COLO829 (cell line): ENCODE measurements at places on chromosomes 12 and 14.

GRCh38 chr12:30823156-30823699 is 68.5 kb upstream of the CAPRIN2 start:
- no peak for DNase-seq

- no peak for DNase-seq
Measured at GRCh38 chr14:22922294-22922693, 3.3 kb upstream of the RBM23 start.

GRCh38 chr12:113798552-113798951 is 167.6 kb downstream of the RBM19 start:
- no peak for DNase-seq

DNA sequence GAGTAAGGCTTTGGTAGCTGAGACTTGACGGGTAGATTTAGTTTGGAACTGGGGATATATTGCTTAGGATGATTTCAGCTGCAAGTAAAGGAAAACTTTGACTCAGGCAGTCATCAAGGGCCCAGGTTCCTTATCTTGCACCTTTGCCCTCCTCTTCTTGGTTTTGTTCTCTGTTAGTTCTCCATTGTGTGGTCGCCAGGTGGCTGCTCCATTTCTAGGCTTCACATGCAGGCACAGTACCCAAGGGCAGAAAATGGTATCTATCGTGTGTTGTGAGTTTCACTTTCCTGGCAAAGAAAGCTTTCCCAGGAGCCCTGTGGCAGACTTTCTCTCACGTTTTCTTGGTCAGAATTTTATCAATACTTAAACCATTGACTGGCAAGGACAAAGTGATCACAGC is 50.8 kb downstream of the VRK1 start:
- no peak for DNase-seq
